ENCODE measurements at places on chromosomes 1 and 21.

GRCh38 chr1:216847397-216848036 lies 124.3 kb upstream of the ESRRG start:
- DNase-seq: no peak

GRCh38 chr1:185314411-185314810 lies 2.6 kb downstream of the IVNS1ABP start:
- no peak for DNase-seq

- DNase-seq: no peak
Observed at GRCh38 chr1:170694172-170694926, 30.4 kb downstream of the PRRX1 start.

- no peak for DNase-seq
Observed at GRCh38 chr1:5513179-5513578, 479.0 kb downstream of the NPHP4 start.

- no peak for DNase-seq
Observed at GRCh38 chr1:226310245-226310540, 1.2 kb upstream of the LIN9 start.

DNA sequence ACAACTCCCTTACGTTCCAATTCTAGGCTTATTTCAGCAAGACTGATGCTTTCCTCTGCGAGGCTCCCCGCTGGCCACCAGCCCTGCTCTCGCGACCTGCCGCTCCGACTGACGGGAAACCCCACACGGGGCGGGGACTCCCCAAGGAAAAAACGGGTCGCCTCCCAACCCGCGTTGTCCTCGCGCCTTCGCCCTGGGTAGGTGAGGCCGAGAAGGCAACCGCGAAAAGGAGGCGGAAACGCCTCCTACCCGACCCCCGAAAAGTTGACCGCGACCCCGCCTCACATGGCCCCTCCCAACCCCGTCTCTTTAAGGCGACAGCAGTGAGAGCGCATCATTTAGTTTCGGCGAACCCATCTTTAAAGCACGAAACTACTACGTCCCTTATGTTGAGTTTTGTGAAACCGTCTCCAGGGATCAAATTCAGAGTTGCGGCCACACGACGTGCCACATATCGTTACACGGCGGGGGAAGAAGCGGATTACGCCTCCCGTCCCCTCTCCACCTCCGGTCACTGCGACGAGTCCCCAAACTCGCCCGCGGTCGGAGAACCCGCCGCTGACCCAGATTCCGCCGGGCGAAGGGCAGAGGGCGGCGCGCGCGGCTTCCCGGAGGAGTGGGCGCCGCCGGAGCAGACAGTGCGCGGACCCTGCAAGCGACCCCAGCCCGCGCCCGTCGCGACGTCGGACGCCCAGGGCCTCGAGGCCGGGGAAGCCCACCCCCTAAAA lies 1.2 kb downstream of the ANP32E start:
- DNase-seq: peak; percentile 81

- no peak for DNase-seq
Observed at GRCh38 chr1:201711811-201712210, 117.1 kb upstream of the IPO9 start.

- no peak for DNase-seq
Observed at GRCh38 chr1:40633931-40634376, 31.5 kb downstream of the RIMS3 start.

DNA sequence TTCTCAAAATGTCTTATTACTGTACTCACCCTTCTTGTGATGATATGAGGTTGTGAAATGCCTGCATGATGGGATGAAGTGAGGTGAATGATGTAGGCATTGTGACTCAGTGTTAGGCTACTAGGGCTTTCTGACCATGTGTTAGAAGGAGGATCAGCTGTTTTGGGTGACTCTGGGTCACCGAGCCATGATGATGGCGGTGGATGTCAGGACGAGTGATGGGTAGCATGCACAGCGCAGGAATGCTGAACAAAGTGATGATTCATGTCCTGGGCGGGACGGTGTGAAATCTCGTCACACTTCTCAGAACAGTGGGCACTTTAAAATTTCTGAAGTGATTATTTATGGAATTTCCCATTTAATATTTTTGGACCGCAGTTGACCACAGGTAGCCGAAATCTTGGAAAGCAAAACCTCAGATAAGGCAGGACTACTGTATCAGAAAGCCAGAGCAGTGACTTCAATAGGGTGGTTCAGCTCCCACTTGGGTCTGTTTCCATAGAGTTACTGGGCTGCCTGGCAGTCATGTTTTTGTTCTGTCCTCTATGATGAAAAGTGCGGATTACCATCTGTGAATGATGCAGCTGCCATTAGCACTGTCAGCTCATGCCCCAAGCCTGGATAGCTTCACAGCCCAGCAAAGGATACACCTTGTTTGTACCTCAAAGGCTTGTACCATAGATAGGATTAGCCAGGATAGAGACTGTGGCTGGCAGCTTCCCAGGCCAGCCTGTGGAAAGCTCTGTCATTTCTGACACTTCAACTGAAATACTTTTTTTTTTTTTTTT lies 26.6 kb downstream of the IL6R start:
- DNase-seq: no peak

- no peak for DNase-seq
Observed at GRCh38 chr21:43590194-43590593, 69.1 kb downstream of the HSF2BP start.

- no peak for DNase-seq
Observed at GRCh38 chr1:187665483-187665882, 836.7 kb downstream of the PLA2G4A start.
